ENCODE measurements at places on chromosomes 2 and 18. TPM values are rescaled to one million over a fixed set of nuclear protein-coding genes. Genes with fewer than 3 reads are reported as not detected.

DNA sequence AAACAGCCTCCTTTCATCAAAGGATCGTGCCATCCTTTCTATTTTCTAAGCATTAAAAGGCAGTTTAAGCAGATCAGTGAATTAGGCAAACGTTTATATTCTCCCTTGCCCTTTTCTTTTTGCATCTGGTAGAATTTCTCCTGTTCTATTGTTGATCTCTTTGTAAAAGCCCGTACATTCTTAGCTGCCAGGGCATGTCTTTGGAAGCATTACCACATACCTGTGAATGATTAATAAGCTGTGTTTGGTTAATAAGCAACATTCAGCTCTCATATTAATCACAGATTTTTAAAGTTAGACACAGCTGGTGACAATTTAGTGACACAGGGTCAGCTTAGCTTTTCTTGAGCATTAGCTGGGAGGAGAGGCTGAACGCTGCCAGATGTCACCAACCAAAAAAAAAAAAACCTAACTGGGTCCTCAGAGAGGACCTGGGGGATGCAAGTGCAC lies 33.8 kb upstream of the CYP1B1 start:
- H3K36me3 ChIP-seq = peaks cover 7% of the 10 kb centered on the region
- no peak for DNase-seq
- H3K27ac ChIP-seq = no peak overlapping the region
- H3K4me1 ChIP-seq = peaks cover 17% of the 10 kb centered on the region
- H3K27me3 ChIP-seq = peaks cover 2% of the 10 kb centered on the region

CROCC2 gene
- total RNA-seq = not detected

DNA sequence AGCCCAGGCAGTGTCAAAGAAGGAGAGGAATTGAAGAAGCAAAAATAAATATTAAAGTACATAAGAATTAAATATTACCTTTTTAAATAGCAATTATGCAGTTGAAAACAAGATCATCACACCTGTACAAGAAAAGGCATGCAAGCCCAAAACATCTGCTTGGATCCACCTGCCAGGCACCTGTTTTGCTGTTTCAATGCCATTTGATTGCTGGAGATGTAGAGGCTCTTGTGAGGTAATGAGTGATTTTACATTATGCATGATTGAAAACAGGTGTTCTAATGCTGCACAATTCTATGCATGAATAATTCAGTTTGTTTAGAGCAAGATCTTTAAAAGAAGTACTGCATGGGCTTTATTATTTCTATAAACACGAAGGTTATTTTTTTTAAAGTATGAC lies 700.6 kb upstream of the ZEB2 start:
- DNase-seq = no peak
- no peak overlapping the region for H3K27ac ChIP-seq
- no peaks in the 10 kb centered on the region for H3K36me3 ChIP-seq
- no peak overlapping the region for H3K4me3 ChIP-seq
- no peaks in the 10 kb centered on the region for H3K4me1 ChIP-seq

- peaks cover 6% of the 10 kb centered on the region for H3K36me3 ChIP-seq
- peaks cover 44% of the 10 kb centered on the region for H3K4me1 ChIP-seq
- peak overlapping the region; percentile 67 for H3K4me3 ChIP-seq
- DNase-seq = no peak
- peaks cover 8% of the 10 kb centered on the region for H3K27me3 ChIP-seq
These were observed 147.0 kb downstream of the TCF4 start for GRCh38 chr18:55440988-55441387.

GRCh38 chr2:71832388-71832787 lies 315.3 kb downstream of the CYP26B1 start:
- H3K4me1 ChIP-seq = peaks cover 7% of the 10 kb centered on the region
- H3K27me3 ChIP-seq = peaks cover 1% of the 10 kb centered on the region
- H3K36me3 ChIP-seq = no peaks in the 10 kb centered on the region
- H3K27ac ChIP-seq = no peak overlapping the region

- no peak for DNase-seq
- no peaks in the 10 kb centered on the region for H3K4me1 ChIP-seq
- no peak overlapping the region for H3K4me3 ChIP-seq
- H3K27me3 ChIP-seq = no peaks in the 10 kb centered on the region
- no peaks in the 10 kb centered on the region for H3K36me3 ChIP-seq
These were observed 42.6 kb upstream of the MAP4K3 start for GRCh38 chr2:39479696-39480095.

GRCh38 chr2:223762853-223763252 lies 74.5 kb downstream of the AP1S3 start:
- DNase-seq = no peak
- H3K27me3 ChIP-seq = peaks cover 3% of the 10 kb centered on the region
- peaks cover 7% of the 10 kb centered on the region for H3K4me1 ChIP-seq

DNA sequence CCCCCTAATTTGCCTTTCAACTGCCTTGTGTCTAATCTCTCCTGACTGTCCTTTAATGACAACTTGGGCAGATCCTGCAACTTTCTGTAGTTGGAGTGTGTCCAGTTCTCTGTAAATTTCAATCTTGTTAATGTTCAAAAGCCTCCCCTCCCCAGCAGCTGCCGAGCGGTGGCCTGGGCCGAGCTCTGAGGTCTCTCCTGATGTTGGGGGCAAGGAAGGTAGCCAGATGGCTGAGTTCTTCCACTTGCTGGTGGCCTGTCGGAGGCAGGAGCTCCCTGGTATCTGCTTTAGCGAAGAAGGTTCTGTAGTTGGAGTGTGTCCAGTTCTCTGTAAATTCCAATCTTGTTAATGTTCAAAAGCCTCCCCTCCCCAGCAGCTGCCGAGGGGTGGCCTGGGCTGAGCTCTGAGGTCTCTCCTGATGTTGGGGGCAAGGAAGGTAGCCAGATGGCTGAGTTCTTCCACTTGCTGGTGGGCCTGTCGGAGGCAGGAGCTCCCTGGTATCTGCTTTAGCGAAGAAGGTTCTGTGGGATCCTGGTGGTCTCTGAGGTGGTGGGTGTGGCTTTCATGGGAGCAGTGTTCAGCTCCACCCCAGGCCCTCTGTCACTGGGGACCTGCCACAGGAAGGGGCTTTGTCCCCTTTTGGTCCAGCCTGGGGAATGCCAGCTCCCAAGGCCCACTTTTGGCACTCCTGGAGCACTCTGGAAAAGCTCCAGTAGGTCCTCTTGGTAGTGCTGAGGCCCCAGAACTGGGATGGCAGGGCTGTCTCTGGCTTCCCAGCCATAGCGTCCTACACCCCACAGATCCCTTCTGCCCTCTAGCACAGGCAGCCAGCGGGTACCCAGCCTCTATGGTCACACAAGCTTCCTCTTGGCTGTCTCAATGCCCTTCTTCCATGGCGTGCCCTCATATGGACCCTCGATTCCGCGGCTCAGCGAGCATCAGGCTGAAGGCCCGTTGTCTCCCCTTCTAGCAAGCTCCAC lies 211.9 kb downstream of the ALPK2 start:
- H3K4me3 ChIP-seq = peak overlapping the region; percentile 11
- no peak for DNase-seq
- no peaks in the 10 kb centered on the region for H3K4me1 ChIP-seq

XIRP2 gene
- not detected for total RNA-seq

HRH4 gene
- not detected for total RNA-seq

GRCh38 chr2:96024336-96025193 lies 10.2 kb downstream of the GPAT2 start:
- no peak overlapping the region for H3K4me3 ChIP-seq
- no peak overlapping the region for H3K27ac ChIP-seq
- peaks cover 2% of the 10 kb centered on the region for H3K4me1 ChIP-seq
- peaks cover 3% of the 10 kb centered on the region for H3K27me3 ChIP-seq
- no peaks in the 10 kb centered on the region for H3K36me3 ChIP-seq

DNA sequence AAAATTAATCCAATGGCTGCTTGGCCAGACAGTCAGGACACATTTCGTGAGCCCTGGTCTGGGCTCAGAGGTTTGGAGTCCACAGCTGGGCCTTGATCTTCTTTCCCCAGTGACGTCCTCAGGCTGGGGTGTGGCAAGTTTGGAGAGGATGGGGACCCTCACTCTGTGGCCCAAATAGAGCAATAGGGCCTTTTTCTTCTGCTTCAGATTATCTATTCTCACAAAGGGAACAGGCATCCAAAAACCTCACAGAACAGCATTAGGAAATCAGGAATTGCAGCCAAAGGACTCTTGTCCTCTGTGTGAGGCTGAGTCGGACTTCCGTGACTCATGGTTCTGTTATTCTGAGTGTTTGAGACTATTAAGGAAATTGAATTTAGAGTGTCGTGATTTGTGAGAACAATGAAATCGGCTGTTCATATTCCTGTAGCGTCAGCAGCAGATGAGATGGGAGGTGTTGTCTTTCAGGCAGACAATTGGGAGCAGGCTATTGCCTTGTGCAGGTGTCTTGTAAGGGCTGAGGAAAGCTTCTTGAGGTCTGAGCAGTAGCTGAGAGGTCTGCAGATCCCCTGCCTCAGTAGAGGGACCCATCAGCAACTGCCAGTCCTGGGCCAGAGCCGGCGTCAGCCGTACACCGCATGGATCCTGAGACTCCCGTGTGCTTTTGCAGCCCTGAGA lies 113.8 kb downstream of the SH3RF3 start:
- H3K4me1 ChIP-seq = no peaks in the 10 kb centered on the region
- H3K27me3 ChIP-seq = no peaks in the 10 kb centered on the region
- no peaks in the 10 kb centered on the region for H3K36me3 ChIP-seq
- DNase-seq = no peak

- peak overlapping the region; percentile 12 for H3K4me3 ChIP-seq
- H3K27ac ChIP-seq = no peak overlapping the region
- peaks cover 33% of the 10 kb centered on the region for H3K4me1 ChIP-seq
- H3K36me3 ChIP-seq = no peaks in the 10 kb centered on the region
- DNase-seq = no peak
These were observed 3.6 kb downstream of the PNKD start for GRCh38 chr2:218273908-218274249.

DNA sequence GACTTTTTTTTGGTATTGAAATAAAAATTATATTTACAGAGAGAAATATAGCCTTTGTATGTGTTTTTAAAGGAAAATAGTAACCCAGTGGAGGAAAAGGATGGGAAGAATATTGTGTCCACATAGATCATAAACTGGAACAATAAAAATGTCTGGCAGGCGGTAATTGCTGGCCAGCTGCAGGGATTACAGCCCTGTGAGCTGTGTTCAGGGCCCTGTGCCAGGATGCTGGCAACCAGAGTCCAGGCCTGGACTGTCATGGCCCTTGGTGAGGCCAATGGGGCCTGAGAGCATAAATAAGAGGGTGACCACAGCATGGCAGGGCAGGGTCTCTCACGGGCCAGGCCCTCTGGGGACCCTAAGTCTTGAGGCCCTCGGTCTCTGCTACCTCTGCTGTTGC lies 171.2 kb downstream of the ACOXL start:
- H3K36me3 ChIP-seq = no peaks in the 10 kb centered on the region
- no peak overlapping the region for H3K4me3 ChIP-seq
- H3K27ac ChIP-seq = no peak overlapping the region
- no peak for DNase-seq
- H3K27me3 ChIP-seq = peaks cover 2% of the 10 kb centered on the region

- peaks cover 4% of the 10 kb centered on the region for H3K36me3 ChIP-seq
- H3K4me3 ChIP-seq = no peak overlapping the region
- H3K27ac ChIP-seq = no peak overlapping the region
- H3K4me1 ChIP-seq = no peaks in the 10 kb centered on the region
These were observed 61.3 kb downstream of the CYBRD1 start for GRCh38 chr2:171583566-171583965.

DNA sequence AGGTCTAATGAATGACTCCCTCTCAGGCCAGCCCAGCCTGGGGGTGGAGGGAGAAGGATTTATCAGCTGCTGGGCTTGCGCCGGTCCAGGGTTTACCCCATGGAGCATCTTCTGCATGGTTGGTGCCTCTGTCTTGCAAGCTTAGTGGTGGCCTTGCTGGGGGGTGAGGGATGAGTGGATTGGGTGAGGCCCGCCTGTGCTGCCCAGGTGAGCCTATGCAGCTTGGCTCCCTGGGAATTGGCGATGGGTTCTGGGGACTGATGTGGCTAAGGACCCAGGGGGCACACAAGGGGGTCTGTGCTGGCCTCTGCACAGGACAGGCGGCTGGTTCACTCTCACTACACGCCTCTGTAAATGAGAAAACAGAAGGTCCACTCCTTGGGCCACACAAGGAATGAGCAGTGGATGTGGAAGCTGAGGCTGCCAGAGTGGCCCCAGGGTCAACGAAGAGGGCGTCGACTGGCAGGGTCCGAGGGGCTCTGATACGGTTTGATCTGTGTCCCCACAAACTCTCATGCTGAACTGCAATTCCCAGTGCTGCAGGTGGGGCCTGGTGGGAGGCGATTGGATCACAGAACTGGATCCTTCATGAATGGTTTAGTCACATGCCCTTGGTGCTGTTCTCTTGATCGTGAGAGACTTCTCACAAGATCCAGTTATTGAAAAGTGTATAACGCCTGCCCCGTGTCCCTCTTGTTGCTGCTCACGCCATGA lies 151.6 kb upstream of the HDAC4 start:
- H3K4me3 ChIP-seq = no peak overlapping the region
- peaks cover 2% of the 10 kb centered on the region for H3K27me3 ChIP-seq
- H3K27ac ChIP-seq = no peak overlapping the region
- peaks cover 7% of the 10 kb centered on the region for H3K4me1 ChIP-seq

AQP4 gene
- total RNA-seq = not detected

DNA sequence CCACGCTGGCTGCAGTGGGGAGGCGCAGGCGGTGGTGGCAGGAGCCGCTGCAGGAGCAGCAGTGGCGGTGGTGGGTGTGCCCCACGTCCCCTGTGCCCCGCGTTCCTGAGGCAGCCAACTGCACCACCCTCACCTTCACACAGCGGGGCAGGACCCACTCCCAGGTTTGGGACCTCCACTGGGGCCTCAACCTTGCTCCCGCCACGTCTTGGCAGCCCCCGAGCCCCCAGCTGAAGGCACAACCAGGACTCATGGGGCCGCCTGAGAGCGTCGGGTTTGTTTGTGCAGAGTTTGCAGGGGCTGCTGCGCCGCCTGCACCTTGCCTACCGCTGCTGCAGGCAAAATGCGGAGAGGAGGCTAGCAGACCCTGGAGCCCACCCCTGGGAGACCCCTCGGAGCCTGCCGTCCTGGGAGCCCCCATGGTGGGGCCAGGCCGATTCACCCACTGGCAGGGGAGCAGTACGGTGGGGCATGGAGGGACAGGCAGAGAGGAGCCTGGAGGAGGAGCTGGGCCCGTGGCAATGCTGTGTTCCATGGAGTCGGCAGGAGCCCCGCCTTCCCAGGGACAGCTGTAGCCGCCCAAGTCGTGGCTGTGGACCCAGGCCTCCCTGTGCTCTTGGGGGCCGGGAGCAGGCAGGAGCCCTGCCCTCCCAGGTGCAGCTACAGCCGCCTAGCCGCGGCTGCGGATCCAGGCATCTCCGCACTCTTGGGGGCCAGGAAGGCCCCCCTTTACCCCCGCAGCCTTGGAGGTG lies 14.7 kb upstream of the EML6 start:
- H3K36me3 ChIP-seq = no peaks in the 10 kb centered on the region
- H3K27ac ChIP-seq = no peak overlapping the region
- H3K4me3 ChIP-seq = peak overlapping the region; percentile 59
- peaks cover 5% of the 10 kb centered on the region for H3K27me3 ChIP-seq

SPATA3 gene
- total RNA-seq = not detected

- H3K4me3 ChIP-seq = no peak overlapping the region
- no peaks in the 10 kb centered on the region for H3K36me3 ChIP-seq
- H3K27ac ChIP-seq = peak overlapping the region; percentile 20
- peaks cover 14% of the 10 kb centered on the region for H3K27me3 ChIP-seq
- DNase-seq = no peak
These were observed 274.7 kb downstream of the HAUS1 start for GRCh38 chr18:46378864-46379207.

Measured in glutamatergic neuron (in vitro differentiated cells).